ENCODE measurements at places on chromosomes 4 and X. TPM values are rescaled to one million over a fixed set of nuclear protein-coding genes. Genes with fewer than 3 reads are reported as not detected.

GRCh38 chr4:3047464-3048286 is 26.7 kb downstream of the HTT-AS start:
- DNase-seq, result peak; percentile 58

DNA sequence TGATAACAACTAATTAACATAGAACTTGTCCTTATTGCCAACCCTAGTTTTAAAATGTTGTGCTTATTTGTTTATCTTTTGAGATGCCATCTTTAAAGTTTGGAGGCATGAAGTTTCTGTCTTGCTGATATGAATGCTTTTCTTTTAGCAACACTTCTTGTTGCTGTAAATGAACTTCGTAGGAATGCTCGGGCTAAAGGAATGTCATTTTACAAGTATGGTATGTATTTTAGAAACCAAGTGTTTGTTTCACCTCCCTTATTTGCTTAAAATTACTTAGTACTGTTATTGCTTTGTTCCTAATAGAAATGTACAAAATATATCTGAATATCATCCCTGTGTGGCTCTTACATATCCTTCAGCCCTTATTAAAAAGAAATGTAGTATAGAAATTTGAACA is 76.1 kb downstream of the SLC30A9 start:
- DNase-seq, result no peak

BGN gene
- total RNA-seq, result not detected

DNA sequence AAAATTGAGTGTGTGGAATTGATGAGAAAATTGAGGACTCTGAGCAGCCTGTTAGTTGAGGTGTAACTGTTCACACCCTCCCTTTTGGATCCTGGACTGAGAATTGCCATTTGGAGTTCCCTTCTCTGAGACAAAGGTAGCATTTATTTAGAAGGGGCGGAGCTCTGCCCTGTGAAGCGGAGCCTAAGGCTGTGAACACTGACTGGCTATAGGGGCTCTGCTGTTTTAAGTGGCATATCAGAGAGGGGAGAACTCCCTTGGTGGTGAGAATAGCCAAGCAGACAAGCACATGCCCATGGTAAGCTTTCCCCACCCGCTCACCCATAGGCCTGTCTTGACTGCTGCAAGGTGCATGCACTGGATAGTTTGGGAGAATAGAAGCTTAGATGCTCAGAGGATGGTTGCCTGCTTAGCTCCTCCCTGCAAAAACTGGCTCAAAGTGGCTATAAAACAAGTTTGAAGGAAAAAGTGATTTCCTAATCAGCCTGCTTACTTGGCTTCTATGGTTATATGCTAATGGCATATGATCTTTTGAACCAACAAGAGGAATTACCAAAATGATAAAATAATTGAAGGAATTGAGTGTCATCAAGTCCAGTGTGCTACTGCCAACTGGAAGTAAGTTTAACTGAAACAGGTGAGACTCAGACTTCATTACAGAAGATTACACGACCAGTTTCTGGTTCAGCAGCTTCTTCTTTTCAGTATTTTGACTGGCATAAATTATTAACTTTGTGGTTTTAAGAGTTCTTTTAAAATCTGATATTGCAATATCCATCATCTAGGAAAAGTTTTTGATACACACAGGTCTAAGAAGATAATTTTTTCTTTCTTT is 108.4 kb downstream of the AFF1 start:
- no peak for DNase-seq

SYNPO2 gene
- total RNA-seq, result 0.37 TPM

- DNase-seq, result no peak
Observed at GRCh38 chr4:76738086-76738931, 159.6 kb downstream of the SOWAHB start.

DNA sequence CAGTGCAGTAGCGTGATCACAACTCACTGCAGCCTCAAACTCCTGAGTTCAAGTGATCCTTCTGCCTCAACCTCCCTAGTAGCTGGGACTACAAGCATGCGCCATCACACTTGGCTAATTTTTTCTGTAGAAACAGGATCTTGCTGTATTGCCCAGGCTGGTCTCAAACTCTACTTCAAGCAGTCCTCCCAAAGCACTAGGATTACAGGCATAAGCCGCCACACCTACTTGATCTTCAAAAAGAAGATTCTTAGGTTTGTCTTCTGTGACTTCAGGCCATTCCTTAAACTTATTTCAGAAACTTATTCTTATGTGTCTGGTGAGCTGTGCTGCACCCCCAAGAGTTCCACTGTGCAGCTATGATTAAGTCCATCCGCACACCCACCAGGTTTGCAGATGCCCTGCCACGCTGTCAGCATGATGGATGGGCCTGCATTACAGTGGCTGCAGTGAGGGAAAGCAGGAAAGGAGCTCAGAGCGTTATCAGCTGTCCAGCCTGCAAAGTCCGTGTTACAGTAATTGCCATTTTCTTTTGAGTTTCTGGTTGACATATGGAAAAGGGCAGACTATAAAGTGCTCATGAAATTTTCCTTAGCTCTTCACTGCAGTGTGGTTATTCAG is 146.6 kb downstream of the AASDH start:
- no peak for DNase-seq

DNA sequence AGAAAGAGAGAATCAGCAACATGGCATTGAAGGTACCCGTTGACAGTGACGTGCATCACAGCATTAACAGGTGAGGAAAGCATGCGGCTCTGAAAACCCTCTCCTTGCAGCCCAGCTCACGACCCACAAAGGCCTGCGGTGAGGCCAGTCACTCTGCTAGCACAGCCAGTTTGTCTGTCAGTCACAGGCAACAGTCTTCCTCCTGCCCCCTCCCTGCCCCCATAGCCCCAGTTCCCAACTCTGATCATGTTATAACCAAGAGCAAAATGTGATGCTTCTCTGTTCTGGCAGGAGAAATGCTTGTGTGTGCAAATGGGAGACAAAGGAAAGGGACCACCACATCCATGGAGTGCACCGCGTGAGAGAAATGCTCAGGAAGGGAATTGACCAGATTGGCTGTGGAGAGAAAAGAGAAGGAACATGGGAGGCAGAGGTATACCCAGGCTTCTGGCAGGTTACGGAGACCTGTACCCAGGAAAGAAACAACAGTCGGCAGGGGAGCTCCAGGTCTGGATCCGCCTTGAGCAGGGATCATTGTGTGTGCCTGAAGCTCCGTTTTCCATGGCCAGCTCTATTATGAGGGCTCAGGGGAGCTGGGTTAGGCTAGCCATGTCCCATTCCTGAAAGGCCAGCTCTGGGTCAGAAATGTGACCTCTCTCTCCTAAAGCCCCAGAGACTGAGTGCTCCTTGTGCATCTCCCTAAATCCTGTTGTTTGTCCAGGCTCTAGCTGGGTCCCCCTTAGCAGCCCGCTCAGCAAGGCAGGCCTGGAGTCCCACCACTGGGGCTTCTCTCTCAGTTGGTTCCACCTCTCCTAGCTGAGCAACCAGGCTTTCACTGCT is 139.7 kb upstream of the MAMLD1 start:
- DNase-seq, result no peak

NKX6-1 gene
- total RNA-seq, result 0.12 TPM

PIN4 gene
- total RNA-seq, result 2.6 TPM

GRCh38 chrX:154806837-154807501 is 1.7 kb upstream of the MPP1 start:
- no peak for DNase-seq

GRCh38 chr4:169115144-169115896 is 105.3 kb upstream of the CBR4 start:
- no peak for DNase-seq

ARHGEF6 gene
- total RNA-seq, result 70.7 TPM

- no peak for DNase-seq
Observed at GRCh38 chr4:86957215-86957614, 22.4 kb downstream of the AFF1 start.

- no peak for DNase-seq
Observed at GRCh38 chr4:1047976-1048772, 36.7 kb downstream of the FGFRL1 start.

DNA sequence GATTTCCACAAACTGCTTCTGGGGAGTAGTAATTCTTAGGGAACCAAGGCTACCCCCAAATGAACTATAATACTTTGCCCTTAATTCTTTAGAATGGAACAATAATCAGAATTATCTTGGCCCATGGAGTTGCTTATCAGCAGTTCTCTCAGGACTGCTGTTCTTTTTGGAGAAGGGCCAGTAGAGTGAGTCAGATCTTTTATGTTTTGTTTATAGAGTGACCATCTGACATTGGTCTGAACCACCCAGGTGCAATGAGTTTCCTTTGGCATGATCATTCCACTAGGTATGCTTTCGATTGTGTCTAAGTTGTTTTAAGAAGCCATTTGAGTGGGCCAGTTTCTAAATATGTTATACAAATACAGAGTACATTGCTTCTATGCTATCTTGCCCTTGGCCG is 31.8 kb downstream of the PRRG1 start:
- DNase-seq, result no peak

DNA sequence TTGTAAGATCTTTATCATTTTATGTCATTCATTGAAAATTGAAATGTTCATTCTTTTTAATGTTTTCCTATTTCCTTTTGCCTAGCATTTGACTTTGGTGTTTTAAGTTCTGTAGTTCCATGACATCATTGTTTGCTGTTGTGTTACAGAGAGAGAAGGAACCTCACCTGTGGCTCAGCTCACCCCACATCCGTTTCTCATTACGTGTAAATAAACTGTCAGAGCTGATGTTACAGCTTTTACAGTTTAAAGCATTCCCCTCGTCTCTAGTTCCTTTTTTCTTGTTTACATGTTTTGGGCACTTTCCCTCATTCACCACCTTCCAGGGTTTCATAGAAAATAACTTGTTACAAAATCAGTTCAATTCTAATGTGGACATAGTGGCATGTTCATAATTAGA is 137.2 kb downstream of the FNIP2 start:
- DNase-seq, result no peak

GRCh38 chr4:6184169-6184568 is 16.2 kb downstream of the JAKMIP1 start:
- DNase-seq, result no peak

DNA sequence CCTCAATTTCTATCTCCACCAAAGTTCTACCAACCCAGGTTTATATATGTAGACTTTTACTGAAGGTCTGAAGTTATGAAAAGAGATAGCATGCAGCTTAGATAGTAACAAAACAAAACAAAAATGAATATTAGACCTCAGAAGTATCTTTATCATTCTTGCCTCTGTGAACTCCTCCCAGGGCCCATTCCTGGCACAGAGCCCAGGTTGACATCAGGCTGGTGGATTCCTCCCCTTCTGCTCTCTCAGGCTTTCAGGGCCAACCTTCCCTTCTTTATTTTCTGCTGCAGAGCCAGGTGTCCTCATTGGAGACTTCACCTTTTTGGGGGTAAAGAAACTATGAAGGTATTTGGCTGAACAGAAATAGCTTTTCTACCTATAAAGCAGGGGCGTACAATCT is 112.8 kb upstream of the PITX2 start:
- no peak for DNase-seq

AVPR2 gene
- total RNA-seq, result not detected

HMX1 gene
- not detected for total RNA-seq

CSAG1 gene
- not detected for total RNA-seq

- DNase-seq, result no peak
Observed at GRCh38 chrX:40094900-40095582, 2.7 kb downstream of the BCOR start.

- no peak for DNase-seq
Observed at GRCh38 chr4:24070117-24070516, 180.3 kb upstream of the PPARGC1A start.

DNA sequence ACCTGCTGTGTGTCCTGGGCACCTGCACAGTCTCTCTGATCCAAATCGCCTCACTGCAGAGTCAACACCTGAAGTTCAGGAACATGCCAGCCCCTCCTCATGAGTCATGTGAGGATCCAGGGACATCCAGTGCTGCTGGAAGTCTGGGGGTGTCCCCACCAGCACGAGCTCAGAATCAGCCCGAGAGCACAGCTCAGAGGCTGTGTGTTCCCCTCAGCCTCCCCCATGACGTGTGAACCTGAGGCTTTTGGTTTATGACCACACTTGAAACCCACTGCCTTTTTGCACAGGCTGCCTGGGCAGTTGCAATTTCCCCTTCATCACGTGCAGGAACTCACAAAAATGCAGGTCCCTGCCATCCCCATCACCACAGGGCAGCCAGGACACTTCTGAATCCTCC is 47.1 kb downstream of the PPP2R2C start:
- DNase-seq, result no peak

USP9X gene
- 86.2 TPM for total RNA-seq

SPARCL1 gene
- not detected for total RNA-seq

- DNase-seq, result no peak
Observed at GRCh38 chr4:6538575-6538974, 36.4 kb upstream of the MAN2B2 start.

TCEAL7 gene
- total RNA-seq, result not detected

DNA sequence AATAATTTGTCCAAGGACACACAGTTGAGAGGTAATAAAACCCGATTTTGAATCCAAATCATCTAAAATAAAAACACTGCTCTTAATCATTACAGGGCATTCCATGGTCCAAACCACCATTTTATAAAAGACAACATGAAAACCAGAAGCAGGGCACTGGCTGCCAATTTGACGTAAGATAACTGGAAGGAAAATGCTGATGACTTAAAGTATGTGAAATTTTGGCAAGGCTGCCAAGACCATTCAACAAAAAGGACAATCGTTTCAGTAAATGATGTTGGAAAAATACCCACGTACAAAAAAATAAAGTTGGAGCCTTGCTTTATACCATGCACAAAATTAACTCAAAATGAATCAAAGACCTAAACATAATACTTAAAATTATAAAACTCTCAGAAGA is 344.4 kb downstream of the RAPGEF2 start:
- DNase-seq, result no peak

OPRPN gene
- total RNA-seq, result not detected

DNA sequence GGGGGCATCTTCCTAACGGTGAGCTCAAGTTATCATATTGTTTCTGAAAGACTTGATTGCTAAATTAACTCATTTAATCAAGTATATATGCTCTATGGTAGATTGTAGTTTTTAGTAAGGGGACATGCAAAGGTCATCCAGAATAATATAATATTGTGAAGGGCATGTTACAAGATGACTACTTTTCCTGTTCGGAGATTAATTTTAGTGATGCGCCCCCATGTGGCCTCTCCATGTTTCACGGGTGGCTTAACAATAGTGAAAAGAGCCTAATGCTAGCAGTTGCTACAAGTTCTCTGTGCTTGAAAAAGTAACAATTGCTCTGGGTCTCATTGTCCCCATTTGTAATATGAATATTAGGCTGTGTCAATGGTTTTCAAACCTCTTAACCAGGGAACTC is 12.2 kb downstream of the SMPX start:
- DNase-seq, result no peak

- no peak for DNase-seq
Observed at GRCh38 chr4:9987749-9988362, 33.4 kb downstream of the SLC2A9 start.

CXCL6 gene
- not detected for total RNA-seq

- DNase-seq, result no peak
Observed at GRCh38 chrX:129876771-129877305, 29.1 kb upstream of the UTP14A start.

GRCh38 chr4:58590722-58591121 is 1480.5 kb upstream of the IGFBP7 start:
- DNase-seq, result no peak

SLC2A9 gene
- 2.8 TPM for total RNA-seq

- no peak for DNase-seq
Observed at GRCh38 chr4:160175064-160175643, 1072.3 kb downstream of the RAPGEF2 start.

ALB gene
- total RNA-seq, result not detected

ABCG2 gene
- 0.13 TPM for total RNA-seq

All from T-helper 17 cell (primary cell).